Hematopoietic multipotent progenitor cell (in vitro differentiated cells): ENCODE measurements at places on chromosomes 5 and 9.

DNA sequence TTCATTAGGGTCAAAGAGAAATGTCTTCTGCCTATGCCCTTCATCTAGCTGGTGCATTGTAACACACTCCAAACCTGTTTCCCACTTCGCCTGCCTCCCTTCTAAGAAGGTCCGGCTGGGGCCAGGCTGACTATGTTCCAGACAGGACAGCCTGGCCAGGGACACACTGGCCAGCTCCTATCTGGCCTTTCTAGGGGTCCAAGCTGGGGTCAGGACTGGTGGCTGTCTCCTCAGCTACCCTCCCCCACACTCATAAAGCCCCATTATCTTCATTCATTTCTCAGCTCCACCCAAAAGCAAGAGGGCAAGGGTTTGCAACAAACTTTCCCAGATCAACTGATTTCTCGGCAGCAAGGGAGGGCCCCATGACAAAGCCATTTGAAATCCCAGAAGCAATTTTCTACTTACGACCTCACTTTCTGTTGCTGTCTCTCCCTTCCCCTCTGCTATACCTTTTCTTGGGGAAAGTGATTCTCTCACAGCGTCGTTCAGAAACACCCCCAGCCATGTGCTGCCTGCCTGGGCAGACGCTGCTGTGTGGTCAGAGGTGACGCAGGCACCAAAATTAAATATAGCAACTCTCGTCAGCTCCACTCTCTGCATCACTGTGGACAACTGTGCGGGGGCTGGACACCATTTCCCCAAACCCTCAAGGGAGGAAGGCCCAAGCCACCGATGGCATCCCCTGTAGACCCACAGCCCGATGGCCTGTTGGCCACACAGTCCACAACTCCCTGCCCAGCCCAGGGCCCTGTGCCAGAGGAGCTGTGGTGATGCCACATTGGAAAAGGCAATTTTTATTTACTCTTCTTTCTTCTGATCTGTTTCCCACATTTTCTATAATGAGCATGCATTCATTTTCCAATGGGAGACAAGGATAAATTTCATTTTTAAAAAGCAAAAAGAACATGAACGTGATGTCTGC is 6.1 kb downstream of the IL13 start:
- DNase-seq = no peak

DNA sequence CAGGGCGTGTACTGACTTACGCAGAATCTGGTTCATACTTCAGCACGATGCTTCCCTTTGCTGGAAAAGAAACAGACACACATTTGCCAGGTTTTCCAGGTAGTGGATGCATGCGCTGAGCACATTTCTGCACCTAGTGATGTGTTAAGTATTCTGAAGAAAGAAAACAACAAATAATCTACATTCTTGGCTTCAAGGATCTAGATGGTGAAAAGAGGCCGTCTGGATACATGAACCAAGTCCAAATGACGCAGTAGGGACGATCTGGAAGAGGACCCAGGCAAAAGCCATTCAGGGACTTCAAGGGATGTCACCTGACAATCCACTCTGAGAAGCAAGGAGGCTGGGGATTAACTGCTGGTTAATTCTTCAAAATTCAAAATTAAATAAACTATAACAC is 30.4 kb downstream of the NSUN2 start:
- no peak for DNase-seq

- DNase-seq = no peak
Measured at GRCh38 chr5:97172227-97172626, 10.8 kb downstream of the RIOK2 start.

- no peak for DNase-seq
Measured at GRCh38 chr5:79843450-79844388, 147.3 kb downstream of the MTX3 start.

GRCh38 chr9:115117999-115118878 is at the start of gene TNC:
TNC (minus strand) TSS chr9:115118157; CDS start chr9:115091018, 27,139 bp downstream.
- DNase-seq = no peak

DNA sequence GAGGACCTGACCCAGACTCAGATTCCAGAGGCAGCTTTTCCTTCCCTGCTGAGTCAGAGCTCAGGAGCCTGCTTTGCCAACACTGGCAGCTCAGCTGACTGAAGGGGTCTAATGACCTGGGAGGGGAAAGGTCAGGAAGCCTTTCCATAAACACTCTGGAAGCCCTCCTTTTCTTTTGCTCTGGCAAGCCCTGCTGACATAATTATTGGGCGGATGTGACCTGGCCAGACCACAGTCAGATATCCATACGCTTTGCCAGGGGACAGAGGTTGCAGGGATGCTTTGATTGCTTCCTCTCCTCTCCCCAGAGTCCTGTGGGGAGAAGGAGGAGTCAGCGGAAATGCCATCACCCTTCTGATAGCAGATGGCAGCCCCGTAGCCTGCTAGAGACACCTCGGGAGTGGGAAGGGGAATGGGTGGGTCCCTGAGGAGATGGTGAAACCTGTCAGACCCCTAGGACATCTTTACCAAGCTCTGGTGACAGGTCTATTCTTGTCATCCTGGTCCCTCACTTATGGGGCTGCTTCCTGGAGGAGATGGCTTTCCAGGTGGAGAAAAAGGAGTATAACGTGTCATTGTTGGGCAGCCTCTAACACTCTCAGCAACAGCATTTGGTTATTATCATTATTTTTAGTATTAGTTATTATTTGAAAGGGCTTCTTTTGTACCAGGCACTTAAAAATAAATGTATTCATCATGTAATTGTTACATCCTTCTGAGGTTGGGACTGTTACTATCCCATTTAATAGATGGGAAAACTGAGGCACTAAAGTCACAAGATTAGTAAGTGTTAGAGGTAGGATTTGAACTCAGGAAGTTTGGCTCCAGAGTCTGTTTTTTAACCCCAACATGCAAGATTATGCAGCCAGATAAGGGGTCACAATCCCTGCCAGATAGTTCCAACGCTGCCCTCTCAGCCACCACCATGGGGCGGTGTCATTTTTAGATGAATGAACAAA is 11.6 kb downstream of the COL27A1 start:
- no peak for DNase-seq

DNA sequence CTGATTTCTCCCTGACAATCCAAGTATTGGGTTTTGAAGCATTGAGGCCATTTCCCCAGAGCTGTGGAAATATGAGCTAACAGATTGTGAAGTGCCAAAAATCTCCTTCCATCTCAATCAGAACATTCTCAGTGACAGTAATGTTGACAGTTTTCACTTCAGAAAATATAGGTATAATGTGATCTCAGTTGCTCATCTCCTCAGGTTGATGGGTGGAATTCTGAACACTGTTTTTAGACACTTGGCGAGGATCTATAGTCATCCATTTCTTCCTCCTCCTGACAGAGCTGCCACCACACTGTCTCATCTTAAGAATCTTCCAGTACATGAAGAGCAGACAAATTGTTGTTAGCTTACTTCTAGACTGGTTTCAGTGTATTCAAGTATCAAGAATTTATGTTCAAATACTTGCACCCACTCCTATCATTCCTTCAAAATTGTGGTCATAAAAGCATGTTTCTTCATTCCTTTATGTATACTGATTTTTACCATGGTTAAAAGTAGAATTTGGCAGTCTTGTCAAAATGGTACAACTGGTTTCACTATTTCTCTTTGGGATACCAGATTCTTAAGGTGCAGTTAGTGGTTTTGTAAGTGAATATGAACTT is 199.7 kb upstream of the TLE4 start:
- DNase-seq = no peak

- no peak for DNase-seq
Measured at GRCh38 chr5:73997960-73998359, 372.0 kb downstream of the ARHGEF28 start.

GRCh38 chr9:92385953-92386352 is 18.4 kb downstream of the OGN start:
- DNase-seq = no peak
